ENCODE measurements at places on chromosomes 13 and 19. TPM values are rescaled to one million over a fixed set of nuclear protein-coding genes. Genes with fewer than 3 reads are reported as not detected.

GZMM gene
- total RNA-seq: 81.5 TPM

GRCh38 chr19:1237754-1238368 is at the start of gene CBARP:
TSS of gene CBARP (minus strand) at chr19:1238005. CDS start at chr19:1236100, 1,905 bp downstream.
- peak within 1 kb of the TSS; percentile 74 for H3K4me3 ChIP-seq
- peak within 1 kb of the TSS; percentile 51 for H3K27ac ChIP-seq
- peaks cover 18% of the 10 kb centered on the region for H3K27me3 ChIP-seq
- H3K4me1 ChIP-seq: peaks cover 15% of the 10 kb centered on the region

DNA sequence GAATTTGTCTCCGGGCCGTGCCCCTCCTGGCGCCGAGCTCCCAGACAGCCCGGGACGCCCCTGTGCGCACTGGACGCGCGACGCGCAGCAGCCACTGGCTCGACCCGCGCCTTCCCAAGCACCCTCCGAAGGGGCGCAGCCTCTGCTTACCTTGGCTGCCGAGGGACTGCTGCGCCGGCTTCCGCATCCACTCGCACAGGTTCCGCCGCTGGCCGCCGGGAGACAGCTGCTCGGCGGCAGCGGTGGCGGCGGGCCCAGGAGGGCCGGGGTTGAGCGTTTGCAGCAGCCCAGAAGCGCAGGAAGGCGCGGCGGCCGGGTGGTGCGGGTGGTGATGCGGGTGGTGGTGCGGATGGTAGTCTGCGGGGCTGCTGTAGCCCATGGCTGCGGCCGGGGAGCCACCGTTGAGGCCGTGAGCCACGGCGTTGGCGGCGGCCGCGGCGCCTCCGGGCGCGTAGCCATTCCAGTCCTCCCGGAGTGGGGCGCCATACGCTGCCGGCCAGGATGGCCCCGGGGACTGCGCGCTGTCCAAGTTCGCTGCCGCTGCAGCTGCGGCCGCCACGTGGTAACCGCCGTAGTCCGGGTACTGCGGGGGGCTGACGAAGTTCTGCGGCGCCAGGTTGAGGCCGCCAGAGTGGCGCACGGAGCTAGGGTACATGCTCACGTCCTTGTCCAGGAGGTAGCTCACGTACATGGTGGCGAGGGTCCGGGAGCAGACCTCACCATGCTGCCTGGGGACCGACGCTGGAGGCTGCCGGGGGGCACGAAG is 616 bp downstream of the CDX2 start:
- no peaks in the 10 kb centered on the region for H3K36me3 ChIP-seq
- H3K4me3 ChIP-seq: no peak overlapping the region
- H3K27ac ChIP-seq: no peak overlapping the region
- no peak for DNase-seq
- H3K4me1 ChIP-seq: peaks cover 6% of the 10 kb centered on the region

DNA sequence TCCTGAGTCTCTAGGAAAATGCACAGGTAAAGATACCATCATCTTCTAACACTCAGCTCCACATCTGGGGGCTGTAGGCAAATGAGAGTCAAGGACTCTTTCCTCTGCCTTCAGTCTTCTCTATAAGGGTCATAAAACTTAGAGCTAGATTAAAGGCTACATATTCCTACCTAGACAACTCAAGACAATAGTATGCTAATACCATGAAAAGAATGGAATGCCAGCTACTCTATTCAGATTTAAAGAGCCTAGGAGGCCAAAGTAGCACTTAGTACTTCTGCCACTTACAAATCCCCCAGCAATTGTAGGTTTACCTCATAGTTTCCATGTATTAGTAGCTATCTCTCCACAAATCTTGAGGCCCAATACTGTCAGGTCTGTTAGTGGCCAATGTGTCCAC is 453.0 kb downstream of the SLITRK5 start:
- DNase-seq: no peak
- no peaks in the 10 kb centered on the region for H3K36me3 ChIP-seq
- no peaks in the 10 kb centered on the region for H3K4me1 ChIP-seq
- no peaks in the 10 kb centered on the region for H3K27me3 ChIP-seq
- no peak overlapping the region for H3K4me3 ChIP-seq

DNA sequence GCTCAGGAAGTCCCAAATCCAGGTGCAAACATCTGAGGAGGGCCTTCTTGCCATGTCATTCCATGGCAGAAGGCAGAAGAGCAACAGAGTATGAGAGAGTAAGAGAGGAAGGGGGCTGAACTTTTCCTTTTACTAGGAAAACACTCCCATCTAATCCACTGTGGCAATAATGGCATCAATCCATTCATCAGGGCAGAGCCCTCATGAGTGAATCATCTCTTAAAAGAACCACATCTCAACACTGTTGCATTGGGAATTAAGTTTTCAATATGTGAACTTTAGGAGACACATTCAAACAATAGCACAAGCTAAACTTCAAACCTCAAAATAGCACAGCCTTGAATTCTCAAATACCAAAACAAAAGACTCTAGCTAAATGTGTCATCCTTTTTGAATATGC is 264.5 kb downstream of the KCTD12 start:
- no peaks in the 10 kb centered on the region for H3K36me3 ChIP-seq
- H3K27me3 ChIP-seq: peaks cover 19% of the 10 kb centered on the region
- DNase-seq: no peak
- no peak overlapping the region for H3K4me3 ChIP-seq
- H3K4me1 ChIP-seq: no peaks in the 10 kb centered on the region

DNA sequence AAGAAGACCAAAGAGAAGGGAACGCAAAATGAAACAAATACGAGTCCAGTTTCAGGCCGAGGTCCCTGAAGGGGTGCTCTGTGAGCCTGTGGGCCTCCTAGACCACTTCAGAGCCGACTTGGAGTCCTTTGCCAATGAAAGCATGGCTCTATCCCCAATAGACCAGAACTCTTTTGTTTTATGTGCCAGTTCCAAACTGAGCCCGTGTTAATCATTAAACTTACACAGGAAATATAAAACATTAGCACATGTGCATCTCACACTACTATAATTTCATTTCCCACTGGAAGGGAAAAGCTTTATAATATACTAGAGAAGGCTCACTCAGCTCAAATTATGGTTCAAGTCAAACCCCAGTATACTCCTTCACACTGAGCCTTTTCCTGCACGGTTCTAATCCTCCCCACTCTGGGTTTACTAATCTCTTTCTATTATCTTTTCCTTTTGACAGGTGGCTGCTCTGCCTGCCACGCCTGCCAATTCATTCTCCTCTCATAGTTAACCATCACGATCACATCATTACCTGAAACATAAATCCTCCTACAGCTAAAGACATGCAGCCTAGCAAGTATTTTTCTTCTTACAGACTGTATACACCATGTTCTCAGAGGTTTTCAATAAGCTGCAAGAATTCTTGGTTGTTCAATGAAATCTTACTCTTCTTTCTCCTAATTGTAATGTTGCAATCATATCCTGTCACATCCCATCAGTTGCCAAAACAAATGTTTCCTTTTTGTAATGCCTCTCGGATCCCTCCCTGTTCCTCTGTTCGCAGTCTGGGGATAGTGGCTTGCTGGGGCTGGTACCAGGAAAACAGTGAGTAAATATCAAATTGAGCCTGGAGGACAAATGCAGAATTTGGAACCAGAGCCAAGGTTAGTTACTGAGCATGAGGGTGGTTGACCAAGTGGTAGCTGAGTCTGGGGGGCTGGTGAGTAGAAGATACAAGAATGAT is 18.8 kb upstream of the WASF3 start:
- no peaks in the 10 kb centered on the region for H3K4me1 ChIP-seq
- H3K27me3 ChIP-seq: peaks cover 3% of the 10 kb centered on the region
- no peak overlapping the region for H3K27ac ChIP-seq

Data from activated naive CD8-positive, alpha-beta T cell treated with anti-CD3 and anti-CD28 coated beads, Interleukin-2, amount 10 ng/mL, durations not matched to agents 7 days and 5 days (primary cell).